ENCODE measurements at places on chromosomes 1 and 21.

DNA sequence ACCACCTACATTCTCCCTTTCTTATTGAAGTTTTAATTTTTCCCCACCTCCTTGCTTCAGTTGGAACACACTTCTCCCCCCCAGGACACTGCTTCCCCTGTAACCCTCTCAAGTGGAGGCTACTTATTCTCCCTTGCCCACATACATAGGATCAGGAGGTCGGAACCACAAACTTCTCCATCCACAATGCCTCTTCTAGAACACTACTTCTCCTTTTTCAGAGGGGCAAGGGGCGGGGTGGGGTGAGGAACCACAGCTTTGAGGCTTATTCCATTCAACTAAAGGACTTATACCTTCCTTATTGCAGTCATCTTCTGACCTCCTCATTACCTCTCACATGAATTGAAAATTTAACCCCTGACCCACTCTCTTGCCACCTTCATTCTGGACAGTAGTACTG, 81.3 kb downstream of the NEK7 start:
- DNase-seq: no peak

GRCh38 chr1:229266274-229266673, 4.6 kb upstream of the RAB4A start:
- DNase-seq: no peak

DNA sequence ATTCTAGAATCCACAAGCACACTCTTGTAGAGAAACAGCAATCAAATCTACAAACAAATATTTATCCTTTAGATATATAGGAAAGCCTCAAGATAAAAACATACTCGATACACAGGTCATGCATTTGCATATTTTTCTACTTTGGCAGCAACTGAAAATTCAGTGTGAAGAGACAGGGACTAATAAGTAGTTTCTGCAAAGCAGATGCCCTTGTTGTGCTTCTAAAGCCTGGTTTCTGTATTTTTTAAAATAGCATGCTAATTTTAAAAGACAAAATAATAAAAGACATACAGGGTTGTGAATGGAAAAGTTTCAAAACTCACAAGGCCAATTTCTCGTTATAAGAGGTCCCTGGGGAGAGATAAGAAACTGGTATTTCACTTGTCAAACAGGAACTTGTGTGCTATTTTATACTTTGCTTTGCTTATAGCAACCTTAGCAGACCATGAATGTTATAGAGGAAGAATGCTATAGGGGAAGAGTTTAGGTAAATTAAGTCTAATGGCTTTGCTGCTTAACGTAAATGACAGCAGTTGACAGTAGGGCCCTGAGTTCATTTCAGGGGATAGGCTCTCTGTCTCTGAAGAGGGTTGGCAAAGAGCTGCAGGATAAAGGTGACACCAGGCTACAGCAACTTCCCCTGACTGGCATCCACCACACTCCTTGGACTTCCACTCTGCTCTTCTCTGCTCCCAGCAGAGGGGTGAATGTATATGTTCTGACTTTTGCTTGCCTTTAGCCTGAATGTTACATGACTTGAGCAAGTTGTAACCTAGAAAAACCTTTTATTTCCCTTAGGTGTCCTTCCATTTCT, 9.4 kb upstream of the RGS13 start:
- no peak for DNase-seq

DNA sequence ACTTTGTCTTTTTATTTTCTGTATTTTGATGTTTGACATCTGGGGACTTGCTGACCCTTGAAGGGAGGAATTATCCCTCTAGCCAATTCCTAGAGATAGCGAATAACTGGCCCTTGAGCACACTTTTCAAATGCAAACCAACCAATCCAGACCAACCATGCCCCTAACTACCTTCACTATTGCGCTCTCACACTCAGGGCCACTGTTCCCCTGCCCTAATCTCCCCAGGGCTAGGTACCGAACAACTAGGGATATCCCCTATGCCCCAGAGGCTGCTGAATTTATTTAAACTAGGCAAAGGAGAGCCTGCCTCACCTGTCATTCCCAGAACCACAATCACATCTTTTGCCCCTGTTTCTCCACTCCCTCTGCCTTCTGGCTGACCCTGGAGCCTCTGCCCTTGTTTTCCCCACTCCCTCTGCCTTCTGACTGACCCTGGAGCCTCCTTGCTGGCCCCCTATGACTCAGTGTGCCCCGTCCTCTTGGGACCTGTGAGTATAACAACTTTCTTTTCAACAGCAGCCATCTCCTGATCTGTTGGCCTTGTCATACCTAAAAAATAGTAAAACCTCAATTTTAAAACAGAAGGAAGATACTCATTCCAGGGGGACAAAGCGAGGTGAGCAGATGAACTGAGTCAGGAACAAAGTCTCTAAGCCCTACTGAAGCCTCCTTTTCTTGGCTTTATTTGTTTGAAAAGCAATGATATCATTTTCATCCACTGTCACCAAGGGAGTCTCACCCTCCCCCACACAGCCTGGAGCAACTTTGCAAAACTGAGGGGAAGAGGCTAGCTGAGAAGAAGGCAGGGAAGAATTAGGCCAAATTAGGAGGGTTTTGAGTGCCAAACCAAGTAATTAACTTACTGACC, 115.5 kb downstream of the NMNAT2 start:
- DNase-seq: no peak

- DNase-seq: no peak
Observed at GRCh38 chr1:110502402-110503151, 16.4 kb downstream of the KCNA10 start.

GRCh38 chr1:243621973-243622372, 228.1 kb downstream of the AKT3 start:
- DNase-seq: no peak

- DNase-seq: no peak
Observed at GRCh38 chr21:34825948-34826548, 157.3 kb downstream of the CLIC6 start.

GRCh38 chr1:218895064-218895587, 278.6 kb upstream of the LYPLAL1 start:
- DNase-seq: no peak

- DNase-seq: peak; percentile 54
Observed at GRCh38 chr1:16048573-16049189, 5.1 kb downstream of the CLCNKB start.

- DNase-seq: peak; percentile 23
Observed at GRCh38 chr1:234322979-234323378, 50.3 kb upstream of the COA6 start.

DNA sequence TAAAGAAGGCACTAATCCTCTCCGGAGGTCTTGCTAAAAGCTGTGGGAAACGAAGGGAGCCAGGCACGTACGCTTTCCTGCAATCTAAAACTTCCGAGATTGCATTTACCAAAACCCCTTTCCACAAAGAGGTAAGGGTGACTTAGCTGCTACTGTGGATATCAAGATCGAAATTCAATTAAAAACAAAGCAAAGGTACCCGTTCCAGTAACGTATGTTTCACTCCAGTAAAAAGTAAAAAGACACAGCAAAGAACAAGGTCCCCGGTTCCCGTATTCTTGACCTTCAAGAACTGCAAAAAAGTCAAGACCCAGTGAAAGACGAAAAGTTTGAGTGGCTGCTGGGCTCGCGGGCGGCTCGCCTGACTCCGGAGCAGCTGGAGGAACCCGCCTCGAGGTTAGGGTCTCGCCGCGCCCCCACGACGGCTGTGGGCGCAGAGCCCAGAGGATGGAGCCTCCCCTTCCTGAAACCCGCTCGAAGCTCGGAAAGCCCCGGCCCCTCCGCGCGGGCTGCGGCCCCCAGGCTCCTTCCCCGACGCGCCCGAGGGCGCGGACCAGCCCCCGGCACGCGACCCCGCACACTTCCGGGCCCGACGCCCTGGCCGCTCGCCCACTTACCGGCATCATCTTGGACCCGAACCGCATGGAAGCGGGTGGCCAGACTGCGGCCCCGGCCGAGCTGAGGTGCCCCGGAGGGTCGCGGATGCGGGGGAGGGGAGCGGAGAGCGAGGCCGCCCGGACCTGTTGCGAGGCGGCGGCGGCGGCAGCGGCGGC, 524 bp downstream of the TP53BP2 start:
- DNase-seq: no peak

DNA sequence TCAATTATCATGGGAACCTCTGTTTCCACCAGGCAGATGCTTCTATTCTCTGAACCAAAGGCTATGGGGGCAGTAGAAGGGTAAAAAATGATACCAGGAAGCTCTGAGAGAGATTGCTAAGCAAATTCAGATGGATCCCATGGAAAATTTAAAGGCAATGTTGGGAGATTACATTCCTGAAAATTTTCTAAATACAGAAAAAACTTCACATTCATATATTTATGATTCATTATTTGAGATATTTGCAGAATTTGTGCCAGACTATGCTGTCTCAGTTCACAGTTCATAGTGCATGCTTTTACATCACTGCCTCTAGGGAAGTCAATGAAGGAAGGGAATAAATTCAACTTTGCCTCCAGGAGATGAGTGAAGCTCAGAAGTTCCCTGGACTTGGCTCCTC, 57.5 kb downstream of the KCNT2 start:
- no peak for DNase-seq

GRCh38 chr21:31111093-31111492, 72.8 kb upstream of the KRTAP19-8 start:
- DNase-seq: no peak

- DNase-seq: peak; percentile 25
Observed at GRCh38 chr1:226063224-226063976, 884 bp downstream of the H3-3A start.

- DNase-seq: no peak
Observed at GRCh38 chr1:88433556-88433955, 250.5 kb upstream of the PKN2 start.

GRCh38 chr1:115068826-115069585, 20.3 kb downstream of the TSPAN2 start:
- peak; percentile 16 for DNase-seq

- DNase-seq: no peak
Observed at GRCh38 chr1:69693921-69694675, 126.4 kb downstream of the LRRC7 start.

DNA sequence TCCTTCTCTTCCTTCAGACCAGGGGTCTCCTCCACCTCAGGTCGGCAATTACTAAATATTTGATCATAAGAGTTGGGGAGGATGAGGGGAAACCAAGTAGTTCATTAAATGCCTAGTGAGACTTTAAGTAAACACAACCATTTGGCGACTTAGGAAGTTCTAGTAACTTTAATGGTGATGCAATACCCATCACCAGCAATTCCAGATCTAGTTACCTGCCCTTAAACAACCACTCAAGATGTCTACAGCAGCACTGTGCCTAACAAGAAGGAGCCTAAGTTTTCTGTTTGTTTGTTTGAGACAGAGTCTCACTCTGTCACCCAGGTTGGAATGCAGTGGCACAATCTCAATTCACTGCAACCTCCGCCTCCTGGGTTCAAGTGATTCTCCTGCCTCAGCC, 56.6 kb upstream of the L1TD1 start:
- DNase-seq: no peak

GRCh38 chr1:72111662-72112061, 170.7 kb downstream of the NEGR1 start:
- DNase-seq: no peak

DNA sequence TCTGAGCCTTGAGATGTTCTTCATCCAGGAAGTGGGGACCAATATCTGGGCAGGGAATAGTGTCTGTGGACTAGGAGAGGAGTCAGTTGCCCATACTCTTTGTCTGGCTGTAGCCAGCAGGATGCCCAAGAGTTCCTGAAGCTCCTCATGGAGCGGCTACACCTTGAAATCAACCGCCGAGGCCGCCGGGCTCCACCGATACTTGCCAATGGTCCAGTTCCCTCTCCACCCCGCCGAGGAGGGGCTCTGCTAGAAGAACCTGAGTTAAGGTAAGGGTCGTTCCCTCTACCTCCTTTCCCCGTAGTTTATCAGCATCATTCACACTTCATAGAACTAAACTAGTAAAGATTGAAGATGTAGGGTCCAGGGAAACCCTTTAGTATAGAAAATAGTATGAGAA, 3.4 kb upstream of the PPOX start:
- DNase-seq: no peak

DNA sequence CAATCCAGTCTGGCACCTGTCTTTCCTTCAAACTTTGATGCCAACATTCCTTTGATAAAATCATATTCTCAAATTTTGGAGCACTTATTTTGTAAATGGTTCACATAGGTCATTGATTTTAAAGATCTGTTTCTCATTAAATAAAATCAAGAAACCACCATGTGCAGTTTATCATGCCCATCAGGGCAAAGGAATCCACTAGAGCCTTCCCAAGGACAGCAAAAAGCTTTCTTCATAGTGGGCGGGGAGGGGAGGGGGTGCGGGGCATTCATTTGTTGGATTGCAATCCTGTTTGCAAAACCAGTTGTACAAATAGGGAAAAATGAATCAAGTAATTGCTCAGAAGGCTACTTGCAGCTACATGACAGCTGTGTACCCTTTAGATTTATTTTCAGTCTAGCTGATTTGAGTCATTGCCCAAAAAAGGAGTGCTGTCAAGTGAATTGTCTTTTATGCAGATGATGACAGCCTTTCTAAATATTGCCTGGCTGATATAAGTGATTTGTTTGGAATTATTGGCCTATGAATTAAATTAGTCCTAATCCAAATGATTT, 23.0 kb downstream of the LRRC8B start:
- DNase-seq: peak; percentile 88
